D341Med (cell line): ENCODE measurements at places on chromosomes 12 and 14.

DNA sequence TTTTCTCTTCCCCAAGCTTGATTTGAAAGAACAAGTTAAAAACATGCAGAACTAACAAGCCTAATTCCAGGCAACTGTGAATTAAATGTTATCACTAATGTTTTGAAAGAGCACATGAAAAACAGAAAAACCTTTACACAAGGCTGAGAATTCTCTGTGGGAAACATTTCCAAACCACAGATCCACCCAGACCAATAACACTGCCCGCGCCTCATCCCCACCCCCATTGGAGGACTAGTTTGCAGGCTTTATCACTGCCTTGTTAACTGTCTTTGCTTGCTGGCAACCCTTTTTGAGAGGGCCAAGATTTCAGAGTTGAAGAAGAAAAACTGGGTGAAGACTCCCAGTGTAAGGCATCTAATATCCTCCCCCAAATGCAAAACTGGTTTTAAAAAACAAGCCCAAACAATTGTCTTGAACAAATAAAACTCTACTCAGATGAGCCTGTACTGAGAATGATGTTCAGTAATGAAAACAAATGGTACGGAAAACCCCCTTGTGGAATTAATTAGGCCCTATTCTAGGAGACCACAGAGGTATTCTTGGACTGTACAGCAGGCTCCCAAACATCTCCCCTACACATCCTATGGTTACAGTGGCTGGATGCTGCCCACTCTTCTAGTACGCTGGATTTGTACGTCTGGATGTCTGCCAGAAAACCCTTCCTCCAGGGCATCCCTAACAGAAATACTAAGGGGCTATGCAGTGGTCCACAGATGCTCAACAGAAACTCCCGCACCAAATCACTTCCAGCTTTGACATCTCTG lies 5.8 kb downstream of the MAX start:
- DNase-seq, result no peak

DNA sequence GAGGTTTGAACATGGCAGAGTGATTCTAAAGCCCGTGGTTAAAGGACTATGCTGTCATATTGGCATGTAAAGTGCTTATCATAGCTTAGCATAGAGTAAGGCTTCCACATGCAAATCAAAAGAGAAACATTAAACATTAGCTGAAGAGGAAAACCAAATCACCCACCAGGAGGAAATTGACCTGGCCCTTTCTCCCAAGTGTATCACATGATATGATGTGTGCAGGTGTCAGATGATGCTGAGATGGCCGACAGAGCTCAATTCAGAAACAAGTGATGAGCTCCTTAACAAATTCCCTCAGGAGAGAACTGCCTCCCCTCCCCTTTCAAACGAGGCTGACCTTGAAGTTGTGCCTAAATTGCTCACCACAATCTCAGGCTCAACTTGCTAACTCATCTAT lies 217.1 kb upstream of the BTG1 start:
- no peak for DNase-seq

- no peak for DNase-seq
These were observed 37.9 kb downstream of the DLK1 start for GRCh38 chr14:100764471-100765115.

GRCh38 chr14:91453744-91454143 lies 36.1 kb upstream of the CCDC88C start:
- no peak for DNase-seq

DNA sequence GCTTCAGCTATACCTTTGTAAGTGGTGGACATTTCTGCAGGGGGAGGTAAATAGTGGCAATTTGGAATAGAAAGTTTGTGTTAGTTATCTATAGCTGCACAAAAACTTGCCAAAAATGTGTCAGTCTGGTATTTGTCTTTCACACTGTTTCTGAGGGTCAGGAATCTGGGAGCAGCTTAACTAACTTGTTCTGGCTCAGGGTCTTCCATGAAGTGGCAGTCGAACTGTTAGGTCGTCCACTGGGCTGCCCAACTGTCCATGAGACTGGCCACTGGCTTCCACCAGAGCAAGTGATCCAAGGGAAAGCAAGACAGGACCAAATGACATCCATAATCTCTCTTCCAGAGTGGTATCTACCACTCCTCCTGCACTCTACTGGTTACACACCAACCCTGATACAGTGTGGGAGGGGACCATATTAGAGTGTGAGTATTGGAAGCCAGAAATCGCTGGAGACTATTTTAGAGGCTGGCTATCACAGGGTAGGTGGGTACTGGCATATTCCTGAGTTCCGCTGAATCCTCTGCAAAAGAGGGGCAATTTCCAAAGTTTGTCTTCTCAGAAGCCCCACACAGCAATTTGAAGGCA lies 60.9 kb downstream of the DYRK2 start:
- DNase-seq, result no peak

DNA sequence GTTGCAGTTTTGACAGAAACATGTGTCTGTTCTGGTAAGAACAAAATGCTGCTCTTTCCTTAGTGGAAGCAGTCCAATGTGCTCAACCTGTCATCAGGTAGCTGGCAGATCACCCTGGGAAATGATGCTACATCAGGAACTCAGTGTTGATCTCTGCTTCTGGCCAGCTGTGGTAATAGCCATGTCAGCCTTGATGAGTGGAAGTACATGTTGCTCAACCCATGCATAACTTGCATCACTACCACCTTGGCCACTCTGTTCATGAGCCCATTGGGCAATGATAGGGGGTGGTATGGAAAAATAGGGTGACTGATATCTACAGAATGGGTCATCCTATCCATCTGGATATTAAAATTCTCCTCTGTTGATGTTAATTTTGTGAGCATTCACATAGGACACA lies 411.0 kb downstream of the C12orf50 start:
- no peak for DNase-seq

DNA sequence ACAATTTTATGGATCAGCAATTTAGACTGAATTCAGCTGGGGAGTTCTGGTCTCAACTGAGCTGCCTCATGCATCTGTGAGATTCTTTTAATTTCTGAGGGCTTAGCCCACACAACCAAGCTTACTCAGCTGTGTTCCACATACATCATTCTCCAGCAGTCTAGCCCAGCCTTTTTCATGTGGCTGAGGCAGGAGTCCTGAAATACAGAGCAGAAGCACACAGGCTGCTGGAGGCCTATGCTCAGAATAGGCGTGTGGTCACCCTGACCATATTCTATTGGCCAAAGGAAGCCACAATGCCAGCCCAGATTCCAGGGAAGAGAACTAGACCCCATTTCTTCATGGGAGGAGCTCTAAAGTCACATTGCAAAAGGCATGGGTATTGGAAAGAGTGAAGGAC lies 72.3 kb upstream of the DHRS4 start:
- DNase-seq, result no peak

DNA sequence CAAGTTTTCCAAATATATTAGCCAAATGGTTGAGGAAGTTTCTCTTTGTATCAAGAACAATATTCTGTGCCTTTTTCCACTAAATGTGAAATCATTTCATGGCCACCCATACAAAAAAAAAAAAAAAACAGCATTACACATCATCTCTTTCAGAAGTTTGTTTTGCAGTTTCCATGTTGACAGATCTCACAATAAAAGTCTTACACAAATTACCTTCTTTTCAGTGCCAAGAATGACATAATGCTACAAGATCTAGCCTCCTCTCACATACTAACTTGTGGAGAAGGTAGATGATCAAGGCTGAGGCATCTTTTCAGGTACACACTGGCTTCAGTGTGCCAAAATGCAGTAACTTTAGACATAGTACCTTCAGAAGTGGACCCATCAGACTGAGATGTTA lies 35.3 kb downstream of the PRKD1 start:
- no peak for DNase-seq

- peak; percentile 95 for DNase-seq
These were observed 24.3 kb downstream of the MVK start for GRCh38 chr12:109597795-109598427.

DNA sequence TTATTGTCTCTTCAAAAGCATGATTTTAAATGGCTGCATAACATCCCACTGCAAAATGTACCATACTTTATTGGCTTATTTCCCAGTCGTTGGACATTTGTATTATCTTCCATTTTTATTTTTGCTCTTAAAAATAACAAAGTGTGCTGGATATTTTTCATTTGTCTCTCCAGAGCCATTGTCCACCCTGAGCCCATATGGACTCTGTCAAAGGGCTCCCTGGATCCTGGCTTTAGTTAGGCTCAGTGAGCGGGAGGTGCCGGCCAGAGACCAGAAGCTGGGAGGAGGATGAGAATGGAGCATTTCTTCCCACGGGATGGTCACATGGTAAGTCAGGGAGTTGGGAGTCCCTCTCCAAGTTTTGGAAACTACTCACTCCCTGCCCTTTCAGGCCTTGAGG lies 296.9 kb downstream of the NUAK1 start:
- DNase-seq, result no peak

- DNase-seq, result no peak
These were observed 61.2 kb downstream of the ATG14 start for GRCh38 chr14:55350461-55350860.

- DNase-seq, result no peak
These were observed 176.8 kb downstream of the PHLDA1 start for GRCh38 chr12:75854681-75855309.

DNA sequence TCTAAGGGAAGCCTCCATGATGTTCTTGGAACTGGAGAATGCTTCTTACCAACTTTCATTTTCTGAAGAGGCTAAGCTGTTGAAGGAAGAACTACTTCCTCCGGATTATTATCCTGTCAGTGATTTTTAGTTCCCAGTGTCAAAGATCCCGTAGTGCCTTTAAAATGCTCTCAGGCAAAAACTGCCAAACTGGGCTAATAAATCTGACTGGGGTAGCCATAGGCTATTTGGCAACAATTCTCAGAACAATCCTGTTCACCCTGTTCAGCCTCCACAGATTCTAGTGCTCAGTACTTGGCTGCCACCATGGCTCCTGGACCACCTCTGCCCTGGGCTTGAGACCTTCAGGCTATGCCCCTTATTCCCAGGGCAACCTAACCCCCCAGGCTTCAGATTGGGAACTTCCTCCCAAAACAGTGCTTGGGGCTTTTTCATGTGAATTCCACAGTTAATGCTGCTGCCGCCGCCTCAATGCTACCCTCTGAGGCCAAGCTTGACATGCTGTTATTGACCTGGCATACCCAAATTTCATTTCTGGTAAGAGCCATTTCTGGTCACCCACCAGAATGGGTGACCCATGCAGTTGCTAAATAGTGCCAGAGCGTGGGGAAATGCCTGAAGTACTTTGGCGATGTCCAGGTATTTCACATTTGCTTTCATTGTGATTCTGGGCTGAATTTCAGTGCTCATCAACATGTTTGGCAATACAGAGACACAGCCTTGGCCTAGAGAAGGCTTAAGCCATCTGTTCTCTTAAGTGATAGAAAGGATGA lies 110.0 kb upstream of the ARHGAP5 start:
- DNase-seq, result no peak

GRCh38 chr14:99436247-99437180 lies 44.1 kb downstream of the SETD3 start:
- no peak for DNase-seq

- DNase-seq, result no peak
These were observed 83.4 kb downstream of the HECTD1 start for GRCh38 chr14:31124197-31124596.

DNA sequence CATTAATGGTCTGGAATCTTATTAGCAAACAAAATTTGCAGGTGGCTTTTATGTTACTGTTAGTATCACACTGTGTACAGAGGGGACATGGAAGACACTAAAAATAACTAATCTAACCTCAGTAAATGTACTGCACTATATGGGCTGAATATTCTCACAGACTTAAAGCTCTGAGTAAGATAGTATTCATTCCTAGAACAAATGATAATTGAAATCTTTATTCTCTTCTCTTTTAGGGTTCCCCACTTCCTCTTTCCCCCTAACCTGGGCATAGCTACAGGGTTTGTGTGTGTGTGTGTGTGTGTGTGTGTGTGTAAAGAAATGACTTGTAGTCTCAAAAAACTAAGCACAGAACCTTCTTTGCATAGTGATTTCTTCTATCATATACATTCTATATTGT lies 21.4 kb upstream of the HECTD1 start:
- no peak for DNase-seq

- no peak for DNase-seq
These were observed 8.8 kb downstream of the AICDA start for GRCh38 chr12:8603856-8604255.
